Calu3 (cell line): ENCODE measurements at places on chromosomes 4 and X. TPM values are rescaled to one million over a fixed set of nuclear protein-coding genes. Genes with fewer than 3 reads are reported as not detected.
A peak's percentile ranks its signal among the peaks of the same experiment; 100 is the strongest.

DNA sequence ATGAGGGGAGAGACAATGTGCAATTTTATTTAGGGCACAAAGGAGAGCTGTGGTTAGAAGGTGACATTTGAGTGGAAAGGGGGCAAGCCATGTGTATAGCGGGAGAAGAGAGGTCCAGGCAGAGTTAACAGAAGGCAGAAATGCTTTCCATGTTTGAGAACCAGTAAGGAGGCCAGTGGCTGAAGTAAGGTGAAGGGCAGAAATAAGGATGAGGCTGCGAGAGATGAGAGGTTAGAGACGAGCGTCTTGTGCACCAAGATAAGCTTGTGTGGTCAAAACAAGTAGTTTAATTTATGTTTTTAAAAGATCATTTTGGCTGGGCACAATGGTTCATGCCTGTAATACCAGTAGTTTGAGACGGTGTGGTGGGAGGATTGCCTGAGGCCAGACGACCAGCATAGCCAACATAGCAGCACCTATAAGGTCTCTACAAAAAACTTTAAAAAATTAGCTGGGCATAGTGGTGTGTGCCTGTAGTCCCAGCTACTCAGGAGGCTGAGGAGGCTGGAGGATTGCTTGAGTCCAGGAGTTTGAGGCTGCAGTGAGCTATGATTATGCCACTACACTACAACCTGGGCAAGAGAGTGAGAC is 8.5 kb downstream of the HTT start:
- no peaks in the 10 kb centered on the region for H3K36me3 ChIP-seq
- H3K4me3 ChIP-seq = no peak overlapping the region
- DNase-seq = no peak

Gene GNRHR
- not detected in 2 replicates for total RNA-seq

DNA sequence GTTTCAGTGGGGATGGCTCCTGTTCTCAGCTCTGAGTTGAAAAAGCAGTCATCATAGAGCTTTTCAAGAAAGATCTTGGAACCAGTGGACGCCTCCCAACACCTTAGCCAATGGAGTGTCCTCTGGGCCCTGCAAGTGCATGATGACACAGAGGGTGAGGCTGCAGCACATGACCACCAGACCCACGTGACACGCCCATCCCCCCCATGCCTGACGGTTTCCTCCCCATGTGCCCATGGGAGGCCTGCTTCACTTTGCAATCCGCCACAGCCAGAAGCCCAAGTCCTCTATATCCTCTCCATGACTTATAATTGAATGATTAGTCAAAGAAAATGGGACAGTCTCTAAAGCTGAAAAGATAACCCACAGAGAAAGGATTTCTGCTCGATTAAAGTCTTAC is 187.0 kb downstream of the AFAP1 start:
- peaks cover 16% of the 10 kb centered on the region for H3K4me1 ChIP-seq
- no peak overlapping the region for H3K27ac ChIP-seq
- peaks cover 32% of the 10 kb centered on the region for H3K36me3 ChIP-seq
- H3K27me3 ChIP-seq = no peaks in the 10 kb centered on the region

Gene SMIM31
- total RNA-seq = 1.9 and 4.2 TPM in 2 replicates

GRCh38 chr4:123622572-123622971 is 226.0 kb downstream of the SPRY1 start:
- no peak overlapping the region for H3K4me3 ChIP-seq
- H3K4me1 ChIP-seq = peaks cover 23% of the 10 kb centered on the region
- H3K27ac ChIP-seq = no peak overlapping the region

GRCh38 chr4:20195071-20195885 is 56.4 kb upstream of the SLIT2 start:
- H3K36me3 ChIP-seq = peaks cover 8% of the 10 kb centered on the region
- H3K4me1 ChIP-seq = peaks cover 28% of the 10 kb centered on the region
- peak overlapping the region; percentile 55 for H3K27ac ChIP-seq
- DNase-seq = no peak
- H3K27me3 ChIP-seq = no peaks in the 10 kb centered on the region
- no peak overlapping the region for H3K4me3 ChIP-seq

Gene ARHGEF6
- total RNA-seq = 0.07 and 0.17 TPM in 2 replicates

Gene MAGEE2
- not detected in 2 replicates for total RNA-seq

GRCh38 chr4:144894573-144894972 is 203.4 kb downstream of the ANAPC10 start:
- H3K27ac ChIP-seq = no peak overlapping the region
- H3K36me3 ChIP-seq = no peaks in the 10 kb centered on the region
- H3K4me1 ChIP-seq = no peaks in the 10 kb centered on the region
- no peak overlapping the region for H3K4me3 ChIP-seq
- no peaks in the 10 kb centered on the region for H3K27me3 ChIP-seq

Gene GAGE12H
- total RNA-seq = not detected in 2 replicates

DNA sequence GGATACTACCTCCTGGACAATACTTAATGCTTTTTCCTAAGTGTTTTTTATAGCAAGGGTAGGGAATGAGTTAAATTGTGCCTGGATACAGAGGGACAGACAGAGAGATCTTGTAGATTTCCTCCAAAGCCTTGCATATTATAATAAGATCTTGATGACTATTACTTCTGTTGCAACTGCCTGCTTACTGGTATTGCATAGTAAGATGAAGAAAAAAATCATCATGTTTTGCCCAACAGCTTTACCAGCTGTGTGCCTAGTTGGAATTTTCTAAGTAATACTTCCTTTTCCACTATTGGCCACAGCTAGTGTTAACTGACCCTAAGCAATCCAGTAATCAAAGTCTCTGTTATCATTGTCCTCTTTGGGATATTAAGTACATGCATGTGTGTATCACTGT is 139.0 kb downstream of the DCK start:
- no peak for DNase-seq
- H3K36me3 ChIP-seq = no peaks in the 10 kb centered on the region
- H3K4me3 ChIP-seq = no peak overlapping the region
- no peaks in the 10 kb centered on the region for H3K4me1 ChIP-seq
- H3K27ac ChIP-seq = no peak overlapping the region

Gene PGAM4
- total RNA-seq = not detected in 2 replicates

- peak within 1 kb of the TSS; percentile 92 for H3K27ac ChIP-seq
- H3K27me3 ChIP-seq = no peaks in the 10 kb centered on the region
- H3K4me3 ChIP-seq = peak within 1 kb of the TSS; percentile 81
- peak; percentile 83 for DNase-seq
- H3K4me1 ChIP-seq = peaks cover 19% of the 10 kb centered on the region
- H3K36me3 ChIP-seq = peaks cover 26% of the 10 kb centered on the region
Observed at GRCh38 chrX:116436358-116436816, at the start of gene SLC6A14. Gene SLC6A14 (plus strand): TSS chrX:116436606. CDS start chrX:116436710, 104 bp downstream.

Gene LEF1
- total RNA-seq = 0.42 TPM in 1 of 2 replicates, not detected in the other

GRCh38 chr4:148067301-148067916 is 335.5 kb downstream of the ARHGAP10 start:
- DNase-seq = no peak
- no peaks in the 10 kb centered on the region for H3K27me3 ChIP-seq
- H3K36me3 ChIP-seq = no peaks in the 10 kb centered on the region
- no peak overlapping the region for H3K27ac ChIP-seq
- H3K4me3 ChIP-seq = no peak overlapping the region

DNA sequence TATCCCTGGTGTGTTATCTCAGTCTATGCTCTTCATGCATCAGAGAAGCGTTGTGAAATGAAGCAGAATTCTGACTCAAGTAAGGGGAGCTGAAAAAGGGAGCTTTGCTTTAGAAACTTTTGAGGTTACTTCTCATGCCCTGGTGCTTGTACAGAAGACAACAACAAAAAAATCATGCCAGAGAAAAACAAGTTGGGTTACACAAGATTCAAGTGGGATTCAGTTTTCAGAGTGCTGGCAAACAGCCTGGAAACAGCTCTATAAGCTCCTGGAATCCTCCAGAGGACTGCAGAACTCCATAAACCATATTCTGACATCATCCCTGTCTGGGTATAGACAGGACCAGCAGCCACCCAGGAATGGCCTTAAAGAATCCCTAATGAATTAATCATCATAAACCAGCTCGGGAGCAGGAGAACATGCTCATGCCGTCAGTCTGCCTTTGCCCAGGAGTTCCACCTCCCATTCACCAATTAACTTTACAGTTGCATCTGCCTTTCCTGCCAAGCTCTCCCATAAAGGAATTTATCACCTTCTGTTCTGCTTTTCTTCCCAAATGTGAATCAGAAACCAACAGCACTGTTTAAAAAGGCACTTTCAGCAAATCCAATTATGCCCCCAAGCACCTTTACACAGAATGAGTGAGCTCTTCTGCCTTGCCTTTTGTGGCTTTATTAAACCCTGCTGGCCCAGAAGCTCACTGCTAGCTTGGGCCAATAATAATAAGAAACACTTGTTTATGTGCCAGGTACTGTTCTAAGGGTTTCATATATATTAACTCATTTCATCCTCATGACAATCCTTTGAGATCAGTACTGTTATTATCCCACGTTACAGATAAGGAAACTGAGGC is 54.5 kb upstream of the FBXW7 start:
- H3K27me3 ChIP-seq = no peaks in the 10 kb centered on the region
- no peak overlapping the region for H3K27ac ChIP-seq

- H3K27ac ChIP-seq = peak overlapping the region; percentile 61
- no peaks in the 10 kb centered on the region for H3K36me3 ChIP-seq
- H3K4me3 ChIP-seq = no peak overlapping the region
- no peaks in the 10 kb centered on the region for H3K27me3 ChIP-seq
- DNase-seq = no peak
Observed at GRCh38 chr4:144599621-144600020, 46.3 kb upstream of the HHIP start.

- H3K4me3 ChIP-seq = no peak overlapping the region
- DNase-seq = no peak
- no peaks in the 10 kb centered on the region for H3K4me1 ChIP-seq
- H3K27me3 ChIP-seq = no peaks in the 10 kb centered on the region
Observed at GRCh38 chrX:1502241-1502640, 34.7 kb downstream of the P2RY8 start.

Gene CACNA1F
- total RNA-seq = not detected in 2 replicates

DNA sequence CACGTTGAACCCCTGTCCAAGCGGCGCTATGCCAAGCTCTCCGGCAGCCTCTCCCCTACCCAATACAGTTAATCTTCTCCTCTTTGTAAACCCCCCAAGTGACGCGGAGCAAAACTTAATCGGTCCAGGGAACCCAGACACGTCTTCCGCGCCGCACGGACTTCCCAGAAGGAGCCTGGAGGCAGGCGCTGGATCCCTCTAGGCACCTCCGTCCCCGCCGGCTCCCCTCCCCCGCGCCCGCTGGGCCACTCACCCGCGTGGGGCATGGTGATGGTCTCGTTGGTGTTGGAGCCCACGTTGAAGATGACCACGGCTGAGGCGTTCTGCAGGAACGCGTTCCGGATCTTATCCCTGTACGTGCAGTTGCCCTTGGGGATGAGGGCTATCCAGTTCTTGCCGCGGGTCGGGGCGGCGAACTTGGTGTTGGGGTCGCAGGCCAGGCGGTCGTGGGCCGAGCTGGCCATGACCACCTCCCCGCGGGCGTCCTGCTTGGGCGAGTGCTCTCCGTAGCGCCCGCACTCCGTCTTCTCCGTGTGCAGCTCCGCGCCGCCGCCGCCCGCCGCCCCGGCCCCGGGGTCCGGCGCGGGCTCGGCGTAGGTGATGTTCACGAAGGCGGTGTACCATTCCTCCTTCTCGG is 1.1 kb downstream of the RNF150 start:
- H3K4me3 ChIP-seq = peak overlapping the region; percentile 97
- peaks cover 79% of the 10 kb centered on the region for H3K27me3 ChIP-seq
- no peak for DNase-seq
- H3K27ac ChIP-seq = no peak overlapping the region

DNA sequence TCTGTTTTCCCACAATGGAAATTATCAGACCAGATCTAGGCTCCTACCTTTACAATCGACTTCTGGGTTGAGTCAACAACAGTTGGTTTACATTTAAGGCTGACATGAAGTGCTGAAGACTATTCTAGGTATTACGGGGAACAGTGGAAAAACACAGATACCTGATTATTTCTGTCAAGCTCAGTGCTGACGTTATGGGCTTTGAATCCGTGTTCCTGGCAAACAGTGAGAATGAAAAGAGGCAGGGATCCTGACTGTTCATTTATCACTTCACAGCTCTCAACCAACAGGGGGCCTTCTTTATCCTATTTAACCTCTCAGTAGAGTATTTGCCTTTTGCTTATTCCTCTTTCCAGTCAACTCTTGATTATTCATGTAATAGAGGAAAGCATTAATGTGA is 43.1 kb downstream of the TMEM164 start:
- H3K4me1 ChIP-seq = no peaks in the 10 kb centered on the region
- H3K27me3 ChIP-seq = no peaks in the 10 kb centered on the region
- H3K36me3 ChIP-seq = no peaks in the 10 kb centered on the region
- no peak overlapping the region for H3K4me3 ChIP-seq
- DNase-seq = no peak

Gene SEPTIN11
- 50.2 and 56.2 TPM in 2 replicates for total RNA-seq

Gene ODAPH
- total RNA-seq = not detected in 2 replicates

Gene RHOXF1
- not detected in 2 replicates for total RNA-seq

DNA sequence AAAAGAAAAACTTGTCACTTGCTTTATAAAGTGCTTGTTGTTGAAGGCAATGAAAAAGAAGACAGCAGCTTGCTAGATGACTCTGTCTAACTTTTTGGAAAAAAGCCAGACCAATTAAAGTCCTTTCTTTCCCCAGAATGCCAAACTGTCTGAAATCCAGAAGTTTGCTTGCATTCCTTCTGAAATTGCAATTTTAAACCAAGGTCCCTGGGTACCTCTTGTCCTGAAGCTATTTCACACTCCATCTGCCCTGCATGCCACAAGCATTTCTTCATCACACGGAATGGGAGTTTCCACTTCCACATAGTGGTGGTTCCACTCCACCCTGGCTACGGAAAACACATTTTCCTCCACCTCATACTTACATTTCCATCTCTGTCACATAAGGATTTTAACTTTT is 101.0 kb downstream of the PAPSS1 start:
- no peaks in the 10 kb centered on the region for H3K36me3 ChIP-seq
- no peak overlapping the region for H3K4me3 ChIP-seq
